Lower leg skin (tissue), 4 donors: ENCODE measurements at places on chromosomes 7 and 10.

GRCh38 chr10:73653701-73654100, 2.1 kb downstream of the SYNPO2L start:
- DNase-seq: no peak

GRCh38 chr10:4685491-4685890, 140.5 kb upstream of the AKR1E2 start:
- no peak for DNase-seq

DNA sequence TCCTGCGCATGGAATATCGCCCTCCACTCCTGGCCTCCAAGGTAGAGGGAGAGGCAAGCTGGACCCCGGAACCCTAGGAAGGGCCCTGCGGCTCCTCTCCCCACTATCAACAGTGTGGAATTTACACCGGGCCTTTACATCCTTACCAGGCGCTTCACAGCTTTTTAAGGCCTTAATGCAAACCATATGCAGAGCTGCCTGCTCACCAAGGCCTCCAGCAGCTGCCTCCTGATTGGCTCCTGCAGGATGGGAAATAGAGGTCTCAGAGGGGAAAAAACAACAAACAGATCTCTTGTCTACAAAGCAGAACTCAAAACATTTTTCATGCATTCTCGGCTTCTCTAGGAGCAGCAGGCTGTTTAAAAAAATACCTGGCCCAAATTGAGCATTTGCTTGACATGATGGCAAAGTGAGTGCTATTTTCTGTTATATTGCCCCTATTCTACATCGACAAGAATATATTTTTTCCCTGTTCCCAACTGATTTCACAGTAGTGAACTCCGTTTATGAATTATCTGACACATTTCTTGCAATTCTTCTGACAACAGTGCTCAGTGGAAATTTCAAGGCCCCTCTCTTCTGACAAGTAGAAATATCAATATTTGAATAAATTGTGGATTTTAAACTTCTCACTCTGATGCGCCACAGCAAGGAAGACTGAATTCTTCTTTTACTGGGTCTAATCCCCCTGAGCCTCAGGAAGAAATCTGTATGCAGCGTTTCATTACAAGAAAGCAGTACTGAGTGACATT, 51.7 kb downstream of the EBF3 start:
- no peak for DNase-seq

DNA sequence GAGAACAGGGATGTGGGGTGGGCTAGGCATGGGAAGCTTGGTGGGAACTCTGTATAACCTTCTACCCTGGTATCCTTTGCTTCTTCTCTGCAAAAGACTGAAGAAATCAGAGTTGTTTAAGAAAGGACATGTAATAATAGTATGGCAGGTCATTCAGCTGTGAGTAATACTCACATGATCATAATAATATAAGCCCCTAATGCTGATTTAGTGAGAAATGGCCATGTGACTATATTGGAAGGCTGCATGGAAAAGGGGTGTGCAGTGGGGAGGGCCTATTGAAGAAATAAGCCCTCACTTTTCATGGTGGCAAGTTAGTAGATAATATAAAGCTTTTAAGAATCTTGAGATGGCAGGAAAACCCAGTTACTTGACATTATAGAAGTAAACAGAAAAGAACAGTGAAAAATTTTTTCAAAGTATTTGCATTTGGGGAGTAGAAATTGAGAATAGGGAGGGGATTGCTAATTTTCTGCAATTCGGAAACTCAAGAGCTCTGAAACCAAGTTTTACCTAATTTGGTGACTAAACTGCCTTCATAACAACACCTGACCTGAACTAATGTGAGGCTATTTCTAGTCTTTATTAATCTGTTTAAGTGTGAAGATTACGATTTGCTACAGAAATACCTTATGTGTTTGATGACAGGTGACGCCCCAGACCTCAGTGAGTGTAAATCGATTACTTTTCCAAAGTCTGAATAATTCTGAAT, 44.4 kb downstream of the ATXN7L1 start:
- DNase-seq: no peak

DNA sequence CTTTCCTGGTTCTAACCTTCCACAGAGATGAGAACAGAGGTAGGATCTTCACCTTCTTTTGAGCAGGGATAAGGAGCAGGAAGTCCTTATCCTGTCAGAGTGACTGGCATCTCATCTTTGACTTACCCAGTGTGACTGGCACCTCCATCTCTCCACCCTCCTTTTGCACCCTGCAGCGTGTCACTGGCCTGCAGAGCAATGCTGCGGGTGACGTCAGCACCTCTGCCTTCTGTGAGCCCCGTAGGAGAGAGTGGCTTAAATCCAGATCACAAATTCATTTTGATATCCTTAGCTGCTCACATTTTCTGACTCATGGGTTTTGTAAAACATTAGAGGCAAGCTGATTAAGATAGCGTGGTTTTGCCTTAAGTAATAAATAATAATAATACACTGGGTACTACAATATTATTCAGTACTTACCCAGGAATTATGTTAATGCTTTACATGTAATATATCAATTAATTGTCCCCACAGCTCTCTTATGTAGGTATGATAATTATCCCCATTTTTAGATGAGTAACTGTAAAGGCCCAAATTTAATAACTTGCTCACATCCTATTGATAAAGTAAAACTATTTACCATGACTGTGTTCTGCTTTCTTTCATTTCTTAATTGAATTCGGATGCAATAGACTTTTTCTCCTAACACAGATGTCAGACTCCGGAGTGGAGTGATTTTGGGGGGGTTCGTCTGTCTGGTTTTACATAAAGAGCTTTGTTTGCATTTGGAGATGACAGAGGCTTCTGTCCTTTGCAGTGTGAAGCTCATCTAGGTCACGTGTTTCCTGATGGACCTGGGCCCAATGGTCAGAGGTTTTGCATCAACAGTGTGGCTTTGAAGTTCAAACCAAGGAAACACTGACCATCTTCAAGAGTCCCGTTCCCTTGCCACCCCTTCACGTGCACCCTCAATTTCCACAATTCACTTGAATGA, 24.9 kb downstream of the MSRB2 start:
- DNase-seq: no peak

- DNase-seq: no peak
Observed at GRCh38 chr7:47066976-47067614, 514.8 kb downstream of the TNS3 start.

- DNase-seq: no peak
Observed at GRCh38 chr7:113431406-113431805, 313.1 kb upstream of the SMIM30 start.

DNA sequence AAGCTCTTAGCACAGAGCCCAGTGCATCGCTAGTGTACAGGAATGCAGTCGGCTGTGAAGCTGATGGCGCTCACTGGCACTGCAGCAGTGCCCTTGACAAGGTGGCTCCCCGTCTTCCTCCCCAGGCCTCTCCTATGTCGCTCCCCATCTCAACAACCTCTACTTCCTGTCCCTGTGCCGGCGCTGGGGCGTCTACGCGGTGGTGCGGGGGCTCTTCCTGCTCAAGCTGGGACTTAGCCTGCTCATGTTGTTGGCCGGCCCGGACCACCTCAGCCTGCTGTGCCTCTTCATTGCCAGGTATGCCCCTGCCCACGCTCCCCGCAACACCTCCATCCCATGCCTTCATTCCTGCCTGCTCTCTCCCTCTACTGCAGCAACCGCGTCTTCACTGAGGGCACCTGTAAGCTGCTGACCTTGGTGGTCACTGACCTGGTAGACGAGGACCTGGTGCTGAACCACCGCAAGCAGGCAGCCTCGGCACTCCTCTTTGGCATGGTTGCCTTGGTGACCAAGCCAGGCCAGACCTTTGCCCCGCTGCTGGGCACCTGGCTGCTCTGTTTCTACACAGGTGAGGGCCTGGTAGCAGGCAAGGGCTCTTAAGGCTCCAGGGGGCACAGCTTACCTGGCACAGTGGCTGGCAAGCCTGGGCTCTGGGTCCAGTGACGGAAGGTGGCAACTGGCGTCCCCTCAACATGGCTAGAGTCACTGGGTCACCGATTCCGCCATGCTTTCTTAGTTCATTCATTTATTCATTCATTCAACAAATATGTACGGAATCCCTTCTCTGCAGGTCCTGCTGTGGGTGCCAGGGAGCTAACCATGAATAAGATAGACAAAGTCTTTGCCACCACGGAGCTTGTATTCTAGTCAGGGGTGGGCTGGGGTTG, 22.3 kb upstream of the C10orf95 start:
- no peak for DNase-seq

GRCh38 chr7:144403649-144404061, at the start of gene NOBOX:
TSS of gene NOBOX (minus strand) at chr7:144403693.
- no peak for DNase-seq
